ENCODE measurements at places on chromosomes 16 and 17.

DNA sequence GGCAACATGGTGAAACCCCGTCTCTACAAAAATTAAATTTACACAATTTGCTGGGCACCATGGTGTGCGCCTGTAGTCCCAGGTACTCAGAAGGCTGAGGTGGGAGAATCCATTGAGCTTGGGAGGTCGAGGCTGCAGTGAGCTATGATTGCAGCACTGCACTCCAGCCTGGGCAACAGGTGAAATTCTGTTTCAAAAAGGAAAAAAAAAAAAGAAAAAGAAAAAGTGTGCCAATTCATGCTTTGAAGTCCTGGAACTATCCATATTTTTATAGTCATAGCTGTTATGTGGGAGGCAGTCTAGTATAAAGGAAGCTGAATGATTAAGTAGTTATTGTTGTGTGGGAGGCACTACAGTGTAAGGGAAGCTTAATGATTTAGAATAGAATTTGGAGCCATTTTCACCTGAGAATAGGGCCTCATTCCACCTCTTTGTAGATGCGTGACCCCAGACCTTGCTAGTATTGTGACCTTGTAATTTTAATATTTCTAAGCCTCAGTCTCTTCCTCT, 31.6 kb downstream of the IQCK start:
- no peak for DNase-seq

DNA sequence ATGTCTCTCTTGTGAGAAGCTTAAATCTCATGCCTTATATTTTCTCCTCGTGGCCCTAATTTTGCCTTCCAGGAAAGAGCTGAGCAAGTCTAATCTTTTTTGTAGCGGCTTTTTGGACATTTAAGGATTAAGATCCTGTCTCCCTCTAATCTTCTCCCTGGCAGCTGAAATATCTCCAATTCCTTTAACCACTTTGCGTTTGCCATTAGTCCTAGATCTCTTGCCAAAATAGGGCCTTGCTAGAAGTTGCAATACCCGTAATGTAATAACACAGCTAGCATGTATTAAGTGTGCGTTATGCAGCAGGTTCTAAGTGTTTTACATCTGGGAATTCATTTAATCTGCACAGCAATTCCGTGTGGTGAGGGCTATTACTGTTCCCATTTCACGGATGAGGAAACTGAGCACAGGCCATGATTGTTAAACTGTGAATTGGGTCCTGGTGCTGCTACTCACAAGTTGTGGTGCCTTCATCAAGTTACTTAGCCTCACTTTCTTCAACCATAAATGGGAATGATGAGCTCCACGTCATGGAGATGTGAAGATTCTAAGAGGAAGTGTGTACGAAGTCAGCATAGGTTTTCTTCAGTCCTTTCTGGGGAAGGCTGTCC, 198.9 kb upstream of the ASIC2 start:
- DNase-seq: no peak

DNA sequence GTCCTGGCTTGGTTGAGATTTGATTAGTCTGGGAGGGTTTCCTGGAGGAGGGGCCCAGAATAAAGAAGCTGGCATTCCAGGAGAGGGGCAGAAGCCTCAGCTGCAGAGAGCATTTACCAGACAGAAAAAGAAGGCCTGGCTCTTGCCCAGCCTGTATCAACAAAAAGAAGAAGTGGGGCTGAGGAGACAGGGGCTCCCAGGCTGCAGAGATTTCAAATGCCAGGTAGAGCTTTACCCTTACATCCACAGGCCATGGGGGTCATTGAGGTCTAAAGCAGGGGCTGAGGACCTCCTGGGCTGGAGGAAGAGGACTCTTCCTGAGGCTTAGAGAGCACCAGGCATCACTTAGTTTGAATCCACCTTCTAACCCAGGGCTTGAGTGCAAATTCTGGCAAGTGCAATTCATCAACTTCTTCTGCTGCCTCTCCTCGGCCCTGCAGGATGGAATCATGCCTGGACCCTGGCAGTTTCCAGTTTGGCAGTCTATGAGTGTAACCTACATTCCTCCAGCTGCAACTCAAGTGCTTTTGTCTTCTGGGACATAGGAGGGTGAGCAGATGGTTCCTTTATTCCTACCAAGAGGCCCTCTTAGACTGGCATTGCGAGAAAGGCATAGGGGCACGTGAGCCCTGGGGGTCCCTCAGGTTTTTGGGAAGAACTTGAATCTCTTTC, 15.3 kb downstream of the CA7 start:
- no peak for DNase-seq

- DNase-seq: no peak
Observed at GRCh38 chr17:61863801-61864126, 436 bp upstream of the BRIP1 start.

DNA sequence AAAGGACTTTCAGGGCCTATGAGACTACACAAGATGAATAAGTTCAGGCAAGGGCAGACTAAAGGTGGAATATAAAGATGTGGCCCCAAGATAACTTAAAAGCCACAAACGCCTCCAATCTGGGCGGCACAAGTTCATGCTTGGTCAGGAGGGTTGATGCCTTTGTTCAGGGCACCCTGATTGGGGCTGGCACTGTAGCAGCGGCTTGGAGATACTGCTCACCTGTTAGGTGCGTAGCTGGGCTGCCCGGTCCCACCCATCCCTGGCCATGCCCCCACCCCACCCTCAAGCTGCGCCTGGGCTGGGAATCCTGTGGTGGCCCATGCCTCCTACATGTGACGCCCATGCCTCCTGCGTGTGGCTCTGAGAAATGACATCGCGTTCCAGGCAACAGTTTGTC, 12.5 kb upstream of the SLC13A2 start:
- DNase-seq: no peak

DNA sequence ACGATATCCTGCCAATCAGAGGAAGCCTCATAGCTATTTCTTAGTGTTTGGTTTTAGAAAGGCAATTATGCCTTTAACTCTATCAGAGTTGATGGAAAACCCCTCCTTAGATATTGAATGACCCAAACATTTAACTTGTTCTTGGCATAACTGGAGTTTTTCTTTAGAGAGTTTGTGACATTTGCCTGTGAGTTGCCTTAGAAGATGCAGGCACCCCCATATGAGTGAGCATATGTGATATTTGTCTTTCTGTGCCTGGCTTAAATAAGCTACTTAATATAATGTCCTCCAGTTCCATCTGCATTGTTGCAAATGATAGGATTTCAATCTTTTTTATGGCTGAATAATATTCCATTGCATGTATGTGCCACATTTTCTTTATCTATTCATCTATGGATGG, 19.6 kb upstream of the B4GALNT2 start:
- DNase-seq: no peak

- DNase-seq: no peak
Observed at GRCh38 chr16:12240036-12240435, 263.5 kb downstream of the SNX29 start.

- no peak for DNase-seq
Observed at GRCh38 chr16:4947722-4948503, 10.2 kb upstream of the SEC14L5 start.

- no peak for DNase-seq
Observed at GRCh38 chr17:45326626-45327025, 9.8 kb upstream of the MAP3K14 start.

GRCh38 chr17:50538549-50539410, 6.2 kb downstream of the EPN3 start:
- no peak for DNase-seq

DNA sequence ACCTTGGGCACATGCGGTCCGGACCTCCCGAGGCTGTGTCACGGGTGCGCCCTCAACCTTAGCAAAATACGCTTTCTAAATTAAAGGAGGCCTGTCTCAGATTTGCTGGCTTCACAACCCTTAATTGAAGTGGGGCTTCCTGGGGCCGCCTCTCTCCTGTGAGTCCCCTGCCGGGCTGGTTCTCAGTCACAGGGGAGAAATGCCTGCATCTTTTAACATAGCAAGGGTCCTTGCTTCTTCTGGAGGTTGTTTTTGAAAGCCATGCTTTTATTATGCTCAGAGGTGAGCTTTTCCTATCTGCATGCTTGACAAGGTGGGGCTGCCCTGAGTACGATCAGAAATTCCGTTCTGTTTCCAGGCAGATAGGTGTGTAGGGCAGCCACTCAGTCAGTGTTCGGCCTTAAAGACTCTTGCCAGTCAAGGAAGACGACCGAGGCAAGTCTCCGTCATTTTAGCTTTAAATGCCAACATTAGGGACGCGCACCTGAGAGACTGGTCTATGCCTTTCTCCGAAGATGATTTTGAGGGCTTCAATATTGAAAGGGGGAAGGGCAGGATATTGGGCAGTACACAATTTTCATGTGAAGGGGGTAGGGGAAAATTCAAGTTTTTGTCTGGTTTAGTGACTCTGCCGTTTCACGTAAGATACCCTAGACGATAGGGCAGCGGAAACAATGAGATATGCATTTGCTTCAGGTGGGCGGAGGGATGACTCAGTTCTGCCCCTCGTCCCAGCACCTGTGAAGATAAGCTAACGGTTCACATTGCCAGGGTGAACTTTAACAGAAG, 5.5 kb upstream of the SLC7A5 start:
- no peak for DNase-seq

GRCh38 chr17:17506893-17507464, 10.8 kb upstream of the RASD1 start:
- DNase-seq: no peak

- DNase-seq: no peak
Observed at GRCh38 chr17:62705156-62705777, 77.8 kb downstream of the MRC2 start.

- no peak for DNase-seq
Observed at GRCh38 chr17:4577386-4577993, 6.8 kb upstream of the SMTNL2 start.

DNA sequence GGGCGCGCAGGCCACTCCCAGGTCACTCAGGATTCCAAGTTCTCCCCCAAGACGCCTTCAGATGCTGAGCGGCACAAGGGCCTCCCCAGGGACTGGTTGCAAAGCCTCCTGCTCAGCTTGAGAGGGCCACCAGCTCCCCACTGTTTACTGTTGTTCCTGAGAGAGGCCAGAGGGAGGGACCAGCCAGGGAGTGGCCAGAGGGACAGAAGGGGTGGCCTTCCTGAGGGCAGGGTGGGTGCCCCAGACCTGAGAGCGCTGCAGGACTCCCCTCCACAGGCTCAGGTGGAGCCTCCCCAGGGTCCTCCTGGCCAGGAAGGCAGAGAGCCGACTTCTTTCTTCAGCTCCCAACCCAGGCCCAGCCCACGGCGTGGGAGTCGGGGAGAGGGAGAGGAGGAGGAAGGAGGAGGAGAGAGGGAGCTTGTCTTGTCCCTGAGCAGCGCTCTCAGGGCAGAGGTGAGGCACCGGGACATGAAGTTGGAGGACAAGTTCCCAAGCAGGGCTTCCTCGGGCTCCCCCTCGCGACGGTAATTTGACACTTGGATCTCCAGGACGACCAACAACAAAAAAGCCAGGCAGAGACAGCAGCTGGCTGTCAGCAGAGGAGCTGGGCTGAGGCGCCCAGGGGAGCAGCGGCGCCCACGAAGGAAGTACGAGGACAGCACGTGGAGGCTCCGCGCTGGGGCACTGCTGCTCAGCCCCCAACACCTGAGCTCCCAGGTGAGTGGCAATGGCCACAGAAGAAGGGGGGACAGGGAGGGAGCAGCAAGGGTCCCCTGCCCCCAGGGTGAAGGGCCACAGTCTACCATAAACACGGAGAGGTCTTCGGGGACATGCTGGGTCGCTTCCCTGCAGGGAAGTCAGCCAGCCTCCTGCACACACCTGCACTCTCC, 497 bp downstream of the SMIM5 start:
- peak; percentile 67 for DNase-seq

- no peak for DNase-seq
Observed at GRCh38 chr17:1379930-1380313, 20.1 kb downstream of the YWHAE start.

DNA sequence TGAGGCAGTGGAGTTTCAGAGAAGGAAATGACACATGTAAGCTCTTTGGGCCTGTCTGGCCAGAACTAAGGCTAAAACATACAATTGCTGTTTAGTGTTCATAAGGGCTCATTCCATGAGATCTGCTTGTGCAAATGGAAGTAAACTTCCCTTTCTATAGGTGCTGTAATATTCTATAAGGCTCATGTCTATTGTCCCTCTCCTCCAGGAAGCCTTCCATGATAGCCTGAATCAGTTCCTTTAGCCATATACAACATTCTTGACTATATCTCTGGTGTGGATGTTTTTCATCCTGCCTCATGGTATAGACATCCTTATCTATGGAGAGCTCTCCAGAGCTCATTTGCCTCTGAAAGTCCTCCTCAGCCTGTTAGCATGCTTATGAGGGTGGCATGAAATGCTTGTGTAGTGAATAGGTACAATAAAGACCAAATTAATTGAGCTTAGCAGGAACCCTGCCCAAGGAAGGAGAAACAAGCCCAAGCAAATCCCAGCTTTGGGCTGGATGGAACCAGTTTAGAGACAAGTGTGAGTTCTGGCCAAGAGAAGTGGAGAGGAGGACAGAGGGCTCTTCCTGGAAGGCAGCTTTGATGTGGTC, 1.6 kb upstream of the ETV4 start:
- no peak for DNase-seq

GRCh38 chr16:66390346-66391108, 24.0 kb downstream of the CDH5 start:
- no peak for DNase-seq

DNA sequence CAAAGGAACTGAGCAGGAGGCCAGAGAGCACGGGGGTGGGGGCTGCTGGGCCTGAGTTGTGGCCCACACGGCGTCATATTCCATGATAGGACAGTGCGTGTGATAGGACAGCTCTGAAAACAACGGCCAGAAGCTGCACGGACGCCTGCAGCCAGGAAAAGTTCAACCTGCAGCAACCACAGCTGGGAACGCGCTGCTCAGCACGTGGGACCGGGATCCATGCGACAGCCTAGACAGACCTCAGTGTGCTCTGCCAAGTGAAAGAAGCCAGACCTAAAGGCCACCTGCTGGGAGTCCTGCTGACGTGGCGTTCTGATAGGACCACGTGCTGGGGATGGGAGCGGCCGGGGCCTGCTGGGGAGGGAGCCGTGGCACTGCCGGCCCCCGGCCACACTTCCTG, 21.6 kb downstream of the CTU2 start:
- DNase-seq: no peak

DNA sequence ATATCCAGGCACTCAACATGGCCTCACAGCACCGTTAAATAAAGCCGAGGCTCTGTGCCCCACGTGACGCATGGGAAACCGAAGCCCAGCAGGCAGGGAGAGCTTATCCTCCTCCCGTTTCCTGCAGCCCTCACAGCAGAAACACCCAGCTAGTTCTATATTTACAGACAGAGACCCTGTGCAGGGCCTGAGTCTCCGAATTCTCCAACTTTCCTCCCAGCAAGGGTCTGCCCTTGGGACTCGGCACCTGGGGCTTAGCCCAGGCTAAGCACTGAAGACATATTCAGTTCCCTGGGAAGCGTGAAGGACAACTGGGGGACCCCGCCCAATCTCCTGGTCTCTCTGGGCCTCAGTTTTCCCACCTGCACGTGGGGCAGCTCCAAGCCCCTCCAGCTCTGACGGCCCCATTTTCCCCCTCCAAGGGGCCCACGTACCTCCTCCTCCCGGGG, 29.2 kb downstream of the TRPV3 start:
- no peak for DNase-seq

DNA sequence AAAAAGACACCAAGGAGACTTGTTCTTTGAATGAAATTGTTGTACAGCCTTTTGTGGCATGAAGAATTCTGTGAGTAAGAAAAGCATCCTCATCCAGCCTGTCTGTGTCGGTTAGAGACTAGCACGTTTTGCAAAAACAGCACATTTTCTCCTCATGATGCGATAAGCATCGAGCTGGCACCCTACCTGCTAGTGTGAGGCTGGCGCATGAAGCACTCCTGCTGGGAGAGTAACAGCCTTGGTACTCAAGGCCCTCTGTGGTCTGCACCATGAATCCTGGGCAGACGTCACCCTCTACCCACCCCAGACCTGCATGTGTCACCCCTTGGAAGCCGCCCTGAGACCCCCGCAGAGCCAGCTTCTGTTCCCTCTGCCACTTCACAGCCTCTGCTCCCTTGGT, 92.6 kb upstream of the TMEM132E start:
- DNase-seq: no peak
